Activated CD8-positive, alpha-beta memory T cell treated with anti-CD3 and anti-CD28 coated beads for 48 hours (primary cell): ENCODE measurements at places on chromosomes 12 and 14.

GRCh38 chr12:30138483-30138882 lies 354.7 kb upstream of the TMTC1 start:
- DNase-seq: no peak

GRCh38 chr12:105221583-105222283 lies 14.2 kb downstream of the APPL2 start:
- no peak for DNase-seq

DNA sequence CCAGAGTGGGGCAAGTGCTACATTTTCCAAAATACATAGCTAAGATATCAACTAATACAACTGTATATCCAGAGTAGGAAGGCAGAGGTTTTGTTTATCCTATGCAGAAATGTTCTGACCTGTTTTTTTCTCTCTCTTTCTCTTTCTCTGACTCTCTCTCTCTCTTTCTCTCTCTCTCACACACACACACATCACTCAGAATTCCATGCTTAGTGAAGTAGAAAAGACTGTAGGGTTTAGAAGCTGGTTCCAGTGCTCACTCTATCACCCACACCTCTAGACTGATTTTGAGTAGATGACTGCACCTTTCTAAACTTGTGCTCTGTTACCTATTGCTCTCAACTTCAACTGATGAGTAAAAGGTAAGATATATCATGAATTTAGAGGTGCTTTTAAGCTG lies 356.7 kb downstream of the LRIG3 start:
- no peak for DNase-seq

GRCh38 chr12:63942464-63943241 lies 98.2 kb downstream of the SRGAP1 start:
- no peak for DNase-seq

GRCh38 chr12:100859063-100859627 lies 64.6 kb downstream of the ANO4 start:
- no peak for DNase-seq

DNA sequence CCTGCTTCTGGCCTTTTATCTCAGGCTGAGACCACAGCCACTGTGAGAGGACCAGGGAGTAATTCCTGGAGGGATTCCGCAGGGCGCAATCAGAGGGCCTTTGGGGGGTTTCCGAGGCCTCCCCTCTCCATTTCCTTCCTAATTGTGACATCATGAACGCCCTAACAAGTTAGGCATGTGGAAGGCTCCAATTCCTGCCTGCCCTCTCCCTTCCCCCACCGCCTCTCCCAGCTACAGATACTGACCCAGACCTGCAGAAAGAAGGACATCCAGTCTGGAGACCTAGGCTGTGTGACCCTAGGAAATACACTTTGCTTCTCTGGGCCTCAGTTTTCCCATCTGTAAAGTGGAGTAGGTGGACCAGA lies 637.9 kb downstream of the MED13L start:
- DNase-seq: no peak

DNA sequence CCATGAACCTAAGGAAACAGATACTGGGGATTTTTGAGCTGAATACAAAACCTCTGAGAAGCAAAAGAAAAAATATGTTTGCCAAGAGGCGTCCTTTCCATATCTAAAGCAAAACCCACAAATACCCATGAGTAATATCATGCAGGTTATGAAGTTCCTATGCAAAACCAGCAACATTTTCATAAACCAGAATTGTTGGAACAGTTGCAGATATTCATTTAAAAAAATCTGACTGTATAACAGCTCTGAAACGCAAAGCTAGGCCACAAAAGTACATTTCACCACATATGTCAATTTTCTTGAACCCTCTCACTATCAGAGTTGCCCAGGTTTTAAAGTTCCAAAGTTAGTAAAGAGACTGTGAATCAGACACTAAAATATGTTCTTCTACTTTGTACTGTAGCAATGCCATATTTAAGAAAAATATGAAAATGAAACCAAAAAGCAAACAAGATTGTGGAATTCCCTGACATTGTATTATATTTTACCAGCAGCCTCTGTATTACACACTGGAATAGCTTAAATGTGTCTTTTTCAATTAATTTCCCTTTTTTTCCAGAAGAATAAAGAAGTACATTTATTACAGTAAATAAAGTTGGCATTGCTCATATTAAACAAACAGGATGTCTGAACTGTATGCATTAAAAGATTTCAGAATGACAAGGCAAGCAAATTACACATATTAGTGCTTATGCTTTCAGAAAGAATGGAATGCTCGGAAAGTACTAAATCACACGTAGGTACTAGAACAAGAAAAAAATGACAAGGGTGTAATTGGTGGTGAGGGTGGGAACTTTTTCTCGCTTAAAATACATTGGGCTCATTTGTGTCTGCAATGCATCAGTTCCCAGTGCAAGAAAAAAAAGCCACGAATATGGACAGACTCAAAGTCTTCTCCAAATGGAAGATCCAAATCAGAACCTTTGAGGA lies 33.6 kb upstream of the HIF1A start:
- no peak for DNase-seq

GRCh38 chr12:26732005-26732908 lies 100.7 kb downstream of the ITPR2 start:
- DNase-seq: no peak

DNA sequence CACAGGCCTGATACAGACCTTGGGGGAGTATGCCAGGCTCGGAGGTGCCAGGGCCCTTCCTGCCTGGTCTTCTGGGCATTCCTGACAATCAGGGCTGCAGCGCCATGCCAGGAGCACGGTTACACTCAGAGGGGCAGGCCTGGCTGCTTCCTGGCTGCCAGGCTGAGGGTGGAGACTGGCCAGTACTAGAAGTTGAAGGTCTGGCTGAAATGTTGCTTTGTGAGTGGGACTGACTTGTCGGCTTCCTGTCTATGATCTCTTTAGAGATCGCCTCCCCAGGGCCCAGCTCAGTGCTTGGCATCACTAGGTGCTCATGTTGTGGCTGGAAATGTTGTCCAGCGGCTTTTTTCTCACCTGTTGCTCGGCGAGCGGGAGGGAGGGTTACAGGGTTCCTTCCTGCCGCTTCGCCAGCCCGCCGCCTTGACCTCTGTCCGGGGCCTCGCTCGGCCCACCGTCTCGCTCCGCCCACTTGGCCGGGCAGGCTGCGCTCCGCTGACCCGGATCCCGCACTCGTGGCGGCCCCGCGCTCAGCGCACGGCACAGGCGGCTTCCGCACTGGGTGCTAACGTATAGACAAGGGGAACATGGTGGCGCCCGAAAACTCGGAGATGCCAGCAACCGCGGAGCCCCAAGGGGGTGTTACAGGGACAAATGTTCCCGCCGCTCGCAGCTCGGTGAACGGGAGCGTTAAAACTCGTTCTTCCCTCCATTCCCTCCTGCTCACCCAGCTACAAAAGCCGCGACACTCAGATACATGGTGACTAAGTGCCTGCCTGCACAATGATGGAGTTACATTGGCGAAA lies 32.6 kb downstream of the PAPLN start:
- no peak for DNase-seq

GRCh38 chr14:77458249-77458950 lies 507 bp downstream of the AHSA1 start:
- peak; percentile 28 for DNase-seq

DNA sequence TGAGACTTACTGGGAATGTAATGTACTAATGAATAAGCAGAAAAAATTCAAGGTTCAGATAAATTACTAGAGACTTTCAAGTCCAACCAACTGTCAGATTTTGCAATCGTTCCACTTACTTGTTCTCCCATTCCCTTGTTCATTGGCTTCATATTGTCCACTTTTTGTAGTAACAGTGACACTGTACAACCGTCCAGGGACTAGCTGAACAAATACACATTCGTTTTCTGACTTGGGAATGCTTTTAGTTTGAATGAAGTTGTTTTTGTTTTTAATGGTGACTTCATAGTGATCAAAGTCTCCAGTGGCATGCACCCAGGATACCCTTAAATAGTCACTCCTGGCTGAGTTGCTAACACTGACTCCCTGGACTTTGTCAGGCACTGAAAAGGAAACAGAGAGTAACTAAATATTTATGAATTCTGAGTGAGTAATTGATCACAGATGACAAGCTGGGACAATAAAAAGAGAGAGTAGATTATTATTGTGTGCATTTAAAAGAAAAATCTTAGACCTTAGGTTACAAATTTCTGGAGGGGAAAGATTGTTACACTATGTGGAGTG lies 65.4 kb downstream of the PTPRB start:
- no peak for DNase-seq

DNA sequence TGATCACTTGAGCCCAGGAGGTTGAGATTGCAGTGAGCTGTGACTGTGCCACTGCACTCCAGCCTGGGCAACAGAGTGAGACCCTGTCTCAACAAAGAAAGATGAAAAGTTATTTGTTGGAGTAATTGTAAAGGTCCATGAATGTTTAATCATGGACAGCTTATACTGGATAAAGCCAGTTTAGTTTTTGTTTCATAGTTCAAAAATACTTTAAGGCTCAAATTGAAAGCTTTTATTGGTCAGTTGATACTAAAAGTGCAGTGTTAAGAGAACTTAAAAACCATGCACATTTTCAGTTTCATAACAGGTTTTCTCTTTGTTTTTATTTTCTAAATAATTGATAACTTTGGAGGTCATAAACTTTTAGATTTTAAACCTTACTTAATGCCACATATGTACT lies 108.4 kb downstream of the MON2 start:
- no peak for DNase-seq

DNA sequence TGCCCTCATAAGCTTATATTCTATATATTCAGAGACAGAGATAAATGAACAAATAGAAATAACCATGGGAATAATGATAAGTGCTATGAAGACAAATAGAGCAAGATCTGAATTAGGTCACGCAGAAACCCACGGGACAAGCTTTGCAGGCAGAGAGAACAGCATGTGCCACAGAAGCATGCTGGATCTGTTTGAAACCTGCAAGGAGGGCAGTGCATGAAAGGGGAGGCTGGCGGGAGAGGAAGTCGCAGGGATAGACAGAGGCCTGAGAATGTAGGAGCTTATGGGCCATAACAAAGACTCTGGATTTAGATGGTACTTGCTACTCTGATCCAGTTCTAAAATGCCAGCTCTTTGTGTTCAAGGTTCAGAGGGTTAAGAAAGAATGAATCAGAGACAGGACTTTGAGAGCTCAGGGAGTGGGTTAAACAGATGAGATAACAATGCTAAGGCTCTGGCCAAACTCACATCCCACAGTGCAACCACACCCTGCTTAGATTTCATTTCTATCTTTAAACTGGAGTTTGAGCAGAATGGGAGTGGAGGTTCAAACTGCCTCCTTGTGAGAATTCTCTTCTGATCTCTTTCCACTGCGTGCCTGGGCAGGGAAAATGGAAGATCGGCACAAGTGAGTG lies 49.2 kb upstream of the PPP1R12A start:
- no peak for DNase-seq

DNA sequence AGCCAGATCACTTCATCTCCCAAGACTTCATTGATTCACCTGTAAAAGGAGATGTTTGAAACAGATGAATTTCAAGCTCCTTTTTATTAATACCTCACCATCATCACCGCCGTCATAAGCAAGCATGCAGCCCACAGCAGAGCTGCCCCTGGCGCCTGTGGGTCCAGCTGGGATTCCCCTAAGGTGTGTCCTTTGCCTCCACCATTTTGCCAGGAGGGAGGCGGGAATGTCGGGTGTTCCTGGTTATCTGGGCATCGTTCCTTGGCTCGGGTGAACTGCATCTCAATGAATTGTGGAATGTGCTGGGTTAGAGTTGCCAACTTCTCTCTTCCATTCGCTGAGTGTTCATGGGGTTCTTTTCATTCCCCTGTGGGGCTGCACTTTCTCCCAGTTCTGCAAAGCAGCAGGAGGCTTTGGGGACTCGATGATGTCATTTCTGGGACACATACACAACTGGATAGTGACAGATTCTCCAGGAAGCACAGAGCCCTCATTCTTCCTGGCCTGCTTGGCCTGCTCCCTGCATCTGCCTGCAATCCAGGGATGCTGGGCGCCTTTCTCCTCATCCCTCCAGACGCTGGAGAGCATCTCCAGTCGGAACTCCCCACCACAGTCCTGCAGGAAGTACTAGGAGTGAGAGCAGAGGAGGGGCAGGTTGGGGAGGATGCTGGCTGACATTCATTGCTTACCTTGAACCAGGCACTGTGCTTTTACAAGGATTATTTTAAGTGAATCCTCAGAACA lies 10.1 kb downstream of the CCND2 start:
- DNase-seq: no peak

- no peak for DNase-seq
These were observed 78.7 kb downstream of the SLC25A47 start for GRCh38 chr14:100401792-100402191.

- no peak for DNase-seq
These were observed 3.2 kb downstream of the MGST1 start for GRCh38 chr12:16350682-16351081.

- DNase-seq: no peak
These were observed 336.8 kb upstream of the RGS6 start for GRCh38 chr14:71595441-71595840.

DNA sequence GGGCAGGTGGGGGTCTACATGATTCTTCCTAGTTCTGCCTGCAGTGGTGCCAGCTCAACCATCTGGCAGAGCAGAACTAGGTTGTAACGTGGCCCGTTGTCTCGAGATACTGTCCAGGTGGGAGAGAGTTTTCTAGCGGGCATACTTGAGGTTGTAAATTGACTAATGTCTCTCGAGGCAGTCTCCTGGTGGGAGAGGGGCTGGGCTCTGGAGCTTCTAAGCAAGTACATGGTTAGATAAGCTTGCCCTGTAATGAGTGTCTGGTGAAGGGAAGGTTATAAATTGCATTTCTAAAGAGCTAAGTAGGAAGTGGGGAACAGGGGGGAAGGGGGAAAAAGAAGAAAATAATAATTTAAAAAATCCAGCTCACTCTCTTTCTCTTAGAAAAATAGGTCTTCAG lies 18.1 kb downstream of the BDKRB1 start:
- DNase-seq: no peak

GRCh38 chr12:92070864-92071445 lies 74.7 kb downstream of the BTG1 start:
- DNase-seq: no peak

DNA sequence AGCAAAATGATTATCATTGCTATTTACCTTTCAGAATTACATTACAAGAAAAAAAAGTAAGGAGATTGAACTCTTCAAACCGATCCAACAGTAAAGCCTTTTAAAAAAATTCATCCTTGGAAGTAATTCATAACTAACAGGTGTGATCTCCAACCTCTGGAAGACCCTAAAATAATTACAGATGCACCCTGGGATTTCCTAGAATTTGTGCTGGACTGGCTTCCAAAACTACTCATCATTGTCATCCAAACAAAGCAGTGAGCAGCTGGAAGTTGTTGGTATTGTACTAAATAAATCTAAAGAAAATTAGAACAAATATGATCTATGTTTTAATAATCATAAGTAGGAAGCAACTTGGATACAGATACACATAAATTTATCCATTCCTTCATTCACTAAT lies 1.9 kb upstream of the YBX3 start:
- DNase-seq: no peak

- no peak for DNase-seq
These were observed 25.6 kb upstream of the ARID4A start for GRCh38 chr14:58272588-58273372.

- DNase-seq: no peak
These were observed 113.6 kb downstream of the NUAK1 start for GRCh38 chr12:106025129-106025528.

DNA sequence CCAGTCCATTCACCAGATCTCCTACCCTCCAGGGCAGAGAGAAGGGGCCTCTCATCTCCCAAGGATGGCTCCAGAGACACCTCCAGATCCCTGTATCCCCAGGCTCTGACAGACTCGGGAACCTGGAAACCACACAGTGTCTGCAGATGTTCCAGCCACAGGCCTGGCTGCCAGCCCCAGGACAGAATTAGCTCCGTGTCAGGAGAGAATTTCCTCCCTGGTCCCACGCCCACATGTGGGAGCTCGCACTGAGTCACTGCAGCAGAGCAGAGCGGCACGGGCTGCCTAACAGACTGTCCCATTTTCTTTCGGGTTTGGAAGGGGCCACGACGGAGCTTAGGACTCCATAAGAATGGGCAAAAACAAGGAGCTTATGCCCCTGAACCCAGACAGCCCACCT lies 33.6 kb downstream of the CMKLR1 start:
- DNase-seq: no peak
